ENCODE measurements at places on chromosomes 7 and 10.

DNA sequence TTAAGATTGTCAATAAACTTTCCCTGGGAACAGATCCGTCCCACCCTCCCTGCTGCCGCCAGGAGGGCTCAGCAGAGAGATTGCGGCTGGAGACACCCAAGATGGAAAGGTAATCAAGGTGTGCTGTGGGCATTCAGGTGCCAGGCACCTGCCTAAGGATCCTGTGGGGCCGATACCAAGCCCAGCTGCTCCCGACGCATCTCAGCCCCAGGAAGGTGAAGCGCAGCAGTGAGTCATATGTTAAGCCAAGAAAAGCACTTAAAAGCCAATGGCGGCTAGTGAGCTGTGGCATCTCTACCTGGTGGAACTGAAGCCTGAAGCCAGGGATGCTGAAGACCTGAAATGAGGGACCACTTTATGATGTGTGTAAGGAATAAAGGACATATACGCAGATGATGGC, 6.1 kb downstream of the WDR86 start:
- no peak for DNase-seq

GRCh38 chr7:26179826-26180497, 20.6 kb downstream of the HNRNPA2B1 start:
- DNase-seq: no peak

DNA sequence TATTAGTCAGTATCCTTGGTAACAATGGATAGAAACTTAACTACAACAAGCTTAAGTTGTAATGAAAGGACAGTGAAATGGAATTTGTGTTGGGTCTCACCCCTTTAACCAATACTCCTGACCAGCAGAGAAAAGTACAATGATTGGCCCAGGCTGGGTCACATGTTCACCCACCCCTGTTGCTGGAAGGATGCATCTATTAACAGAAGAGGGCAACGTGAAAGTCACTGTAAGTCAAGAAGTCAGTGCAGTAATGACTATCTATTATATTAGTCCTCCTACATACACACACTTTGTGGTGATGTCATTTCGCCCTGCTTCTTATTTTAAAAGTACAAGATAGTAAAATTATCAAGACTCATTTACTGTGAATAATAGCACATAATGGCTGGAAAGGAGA, 16.2 kb downstream of the PNLIPRP2 start:
- no peak for DNase-seq

DNA sequence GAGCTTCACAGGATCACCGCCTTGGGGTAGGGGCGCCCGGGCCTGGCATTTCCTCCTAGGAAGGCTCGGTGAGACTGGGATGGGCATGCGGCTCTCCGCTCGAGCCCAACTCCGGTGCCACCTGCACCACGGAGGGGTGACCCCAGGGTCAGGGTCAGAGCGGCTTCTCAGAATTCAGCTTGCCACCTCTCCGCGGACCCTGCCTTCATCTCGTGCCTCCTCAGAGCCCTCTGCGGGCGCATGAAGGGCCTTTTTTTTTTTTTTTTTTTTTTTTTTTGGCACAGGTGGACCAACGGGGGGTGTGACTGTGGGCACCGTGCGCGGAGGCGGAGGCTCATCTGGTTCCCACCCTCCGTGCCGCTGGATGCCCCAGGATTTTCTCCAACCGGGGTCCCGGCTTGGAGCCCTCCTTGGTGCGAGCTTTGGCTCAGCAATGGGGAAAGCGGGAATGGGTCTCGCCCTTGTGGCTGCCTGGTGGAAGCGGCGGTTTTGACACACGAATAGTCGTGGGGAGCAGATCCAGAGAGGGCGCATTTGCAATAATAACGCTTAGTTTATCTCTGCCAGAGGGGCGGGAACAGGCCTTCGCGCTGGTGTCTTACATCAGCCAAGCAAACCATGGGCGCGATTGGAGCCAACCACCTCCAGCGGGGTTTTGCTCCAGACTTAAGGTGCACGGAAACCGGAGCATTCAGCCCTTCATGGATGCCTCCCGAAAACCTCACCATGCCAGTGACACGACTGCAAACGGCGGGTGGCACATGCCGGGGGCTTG, 5.0 kb upstream of the TNRC18 start:
- DNase-seq: no peak

GRCh38 chr10:49381111-49381900, 14.6 kb downstream of the DRGX start:
- no peak for DNase-seq

DNA sequence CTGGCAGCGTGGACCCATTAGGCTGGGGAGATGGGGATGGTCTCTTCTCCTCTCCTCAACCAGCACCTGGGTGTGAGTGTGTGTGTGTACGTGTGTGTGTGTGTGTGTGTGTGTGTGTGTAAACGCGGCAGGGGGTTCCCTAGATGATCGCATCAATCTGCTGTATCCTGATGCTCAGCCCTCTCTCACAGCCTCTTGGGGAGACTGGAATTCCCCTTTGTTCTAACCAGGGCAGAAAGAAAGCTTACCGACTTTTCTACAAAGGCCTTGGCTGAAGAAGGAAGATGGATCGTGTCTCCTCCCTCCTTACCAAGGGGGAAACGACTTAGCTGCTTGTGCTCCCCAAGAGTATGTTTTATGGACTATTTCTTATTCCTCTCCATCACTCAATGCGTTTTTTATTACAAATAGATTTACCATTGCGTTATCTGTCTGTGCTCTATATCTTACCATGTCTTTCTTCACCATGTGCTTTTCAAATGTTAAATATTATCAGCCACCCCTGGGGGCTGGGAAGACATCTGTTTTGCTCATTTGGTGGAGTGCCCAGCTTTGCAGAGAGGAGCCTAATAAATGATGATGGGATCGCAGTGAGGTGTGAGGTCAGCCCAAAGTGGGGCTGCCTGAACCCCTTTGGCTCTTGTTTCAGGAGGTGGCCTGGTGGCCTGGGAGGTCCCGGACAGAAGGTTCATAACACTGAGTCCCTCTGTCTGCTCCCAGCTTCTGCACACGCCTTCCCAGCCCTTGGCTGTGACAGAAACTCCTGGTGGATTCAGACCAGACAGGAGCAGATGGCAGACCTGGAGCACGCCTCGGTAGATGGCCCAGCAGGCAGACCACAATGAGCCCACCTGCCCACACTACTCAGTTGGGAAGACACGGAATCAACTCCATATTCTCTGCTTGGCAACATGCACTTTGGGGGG, 262.0 kb downstream of the PRPF18 start:
- no peak for DNase-seq

- no peak for DNase-seq
Observed at GRCh38 chr7:141045126-141045841, 28.6 kb upstream of the TMEM178B start.

DNA sequence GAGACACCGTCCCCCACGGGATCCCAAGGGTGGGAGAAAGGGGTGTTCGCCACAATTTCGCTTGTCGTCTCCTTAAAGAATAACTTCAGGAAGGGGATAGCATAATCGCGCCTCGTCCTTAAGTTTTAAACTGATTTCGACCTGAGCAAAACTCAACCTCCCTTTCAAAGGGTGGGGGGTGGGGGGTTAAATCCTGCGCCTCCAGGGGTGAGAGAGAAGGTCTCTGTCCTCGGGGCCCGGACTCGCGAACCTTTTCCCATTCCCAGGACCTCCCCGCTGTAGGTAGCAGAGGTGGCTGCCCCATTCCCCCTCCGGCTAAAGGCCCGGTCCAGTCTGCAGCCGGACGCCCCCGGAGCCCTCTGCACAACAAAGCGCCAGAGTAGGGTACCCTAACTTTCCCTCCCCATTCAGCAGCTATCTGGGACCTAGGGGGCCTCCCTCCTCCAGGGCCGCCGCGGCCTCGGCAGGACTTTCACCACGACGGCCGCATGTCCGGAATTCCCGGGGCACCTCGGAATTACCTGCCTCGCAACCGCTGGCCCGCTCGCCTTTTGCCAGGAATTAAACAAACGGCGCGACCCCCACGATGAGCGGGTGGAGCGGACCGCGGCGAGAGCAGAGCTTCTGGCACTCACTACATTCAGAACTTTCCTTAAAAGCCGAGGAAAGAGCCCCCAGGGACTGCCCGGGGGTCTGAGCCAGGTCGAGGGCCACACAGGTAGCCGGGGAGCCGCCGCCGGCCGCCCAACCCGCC, 1.7 kb downstream of the CDK6 start:
- no peak for DNase-seq

DNA sequence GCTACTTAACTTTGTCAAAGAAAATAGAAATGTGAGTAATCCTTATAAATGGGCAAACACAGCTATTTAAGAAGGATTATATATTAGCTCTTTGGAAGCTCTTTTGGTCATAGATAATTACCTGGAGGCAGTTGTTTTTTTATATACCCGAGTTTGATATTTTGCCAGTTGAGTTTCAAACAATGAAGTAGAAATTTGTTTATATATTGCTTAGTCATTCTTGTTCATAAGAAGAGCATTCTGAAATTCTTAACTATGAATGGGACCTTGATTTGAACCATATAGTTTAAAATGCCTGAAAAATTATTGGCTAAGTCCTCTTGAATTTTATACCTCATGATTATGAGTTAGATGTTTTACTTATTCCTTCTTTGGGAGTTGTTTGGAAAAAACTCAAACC, 36.4 kb downstream of the MINPP1 start:
- no peak for DNase-seq

- no peak for DNase-seq
Observed at GRCh38 chr10:131245475-131246059, 66.0 kb downstream of the TCERG1L start.
